ENCODE measurements at places on chromosomes 16 and 17.

DNA sequence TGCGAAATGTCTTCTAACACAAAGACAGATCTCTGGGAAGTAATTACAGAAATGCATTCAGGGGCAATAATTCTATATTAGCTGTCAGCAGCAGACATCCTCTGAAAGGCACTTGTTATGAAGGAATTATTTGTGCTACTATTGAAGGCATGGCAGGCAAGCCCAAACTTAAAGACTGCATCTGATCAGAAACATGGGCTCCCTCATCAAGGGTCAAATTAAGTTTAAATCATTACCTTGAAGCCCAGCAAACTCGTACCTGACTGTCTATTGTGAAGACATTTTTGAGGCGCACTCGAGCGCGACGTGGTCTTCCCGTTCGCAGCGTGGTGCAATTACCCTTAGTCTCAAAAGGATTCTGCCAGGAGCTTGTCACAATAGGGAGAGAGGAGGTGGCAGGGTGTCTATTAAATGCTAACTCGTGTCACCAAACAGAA is 110.6 kb downstream of the ZNF423 start:
- DNase-seq, result no peak

DNA sequence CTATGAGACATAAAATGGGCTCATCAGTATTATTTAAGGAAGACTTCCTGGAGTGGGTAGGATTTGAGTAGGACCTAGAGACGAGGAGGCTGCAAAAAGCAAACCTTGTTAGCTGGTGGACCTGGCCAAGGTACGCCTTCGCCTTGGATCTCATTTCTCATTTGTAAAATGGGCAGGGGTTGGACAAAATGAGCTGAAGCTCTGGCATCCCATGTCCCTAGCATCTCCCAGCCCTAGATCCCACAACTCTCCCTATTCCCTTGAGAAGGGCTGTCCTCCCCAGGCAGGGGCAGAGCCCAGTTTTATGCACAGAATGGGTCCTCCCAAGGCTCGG is 306 bp upstream of the SPATA20 start:
- no peak for DNase-seq

DNA sequence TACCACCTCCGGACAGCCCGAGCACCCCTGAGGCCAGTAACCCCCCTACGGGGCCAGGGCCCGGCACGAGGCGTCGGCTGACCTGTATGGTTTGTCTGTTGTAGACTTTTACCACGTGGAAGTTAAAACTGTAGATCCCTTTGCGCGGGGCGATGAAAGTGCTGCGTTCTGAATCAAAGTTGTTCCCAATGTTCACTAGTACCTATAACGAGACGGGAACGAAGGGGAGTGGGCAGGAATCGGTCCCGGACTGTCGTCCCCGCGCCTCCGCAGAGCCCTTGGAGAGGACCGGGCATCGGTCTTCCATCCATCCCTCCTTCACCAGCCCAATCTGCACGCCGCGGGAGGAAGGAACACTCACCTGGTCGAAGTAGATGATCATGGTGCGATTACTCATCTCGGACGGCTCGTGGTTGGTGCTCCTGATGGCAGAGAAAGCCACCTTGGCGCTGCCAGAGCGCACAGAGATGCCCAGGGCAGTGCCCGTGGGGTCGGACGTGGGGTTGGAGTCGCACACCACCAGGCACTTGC is 732 bp downstream of the CBLN1 start:
- no peak for DNase-seq

DNA sequence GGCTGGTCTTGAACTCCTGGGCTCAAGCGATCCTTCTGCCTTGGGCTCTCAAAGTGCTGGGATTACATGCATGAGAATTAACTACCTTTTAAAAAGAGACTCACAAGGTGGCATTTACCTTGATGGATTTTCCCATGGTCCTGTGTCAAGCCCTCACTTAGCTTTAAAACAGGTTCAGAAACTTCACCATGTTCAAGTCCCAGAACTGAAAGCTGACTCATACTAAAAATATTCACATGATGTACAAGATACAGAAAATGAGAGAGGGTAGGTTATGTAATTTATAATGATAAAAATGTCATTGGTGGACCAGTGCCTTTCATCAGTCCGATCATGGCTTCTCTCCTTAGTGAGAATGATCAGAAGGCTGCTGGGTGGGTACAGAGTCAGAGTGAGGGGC is 4.3 kb upstream of the AKAP1 start:
- DNase-seq, result no peak

DNA sequence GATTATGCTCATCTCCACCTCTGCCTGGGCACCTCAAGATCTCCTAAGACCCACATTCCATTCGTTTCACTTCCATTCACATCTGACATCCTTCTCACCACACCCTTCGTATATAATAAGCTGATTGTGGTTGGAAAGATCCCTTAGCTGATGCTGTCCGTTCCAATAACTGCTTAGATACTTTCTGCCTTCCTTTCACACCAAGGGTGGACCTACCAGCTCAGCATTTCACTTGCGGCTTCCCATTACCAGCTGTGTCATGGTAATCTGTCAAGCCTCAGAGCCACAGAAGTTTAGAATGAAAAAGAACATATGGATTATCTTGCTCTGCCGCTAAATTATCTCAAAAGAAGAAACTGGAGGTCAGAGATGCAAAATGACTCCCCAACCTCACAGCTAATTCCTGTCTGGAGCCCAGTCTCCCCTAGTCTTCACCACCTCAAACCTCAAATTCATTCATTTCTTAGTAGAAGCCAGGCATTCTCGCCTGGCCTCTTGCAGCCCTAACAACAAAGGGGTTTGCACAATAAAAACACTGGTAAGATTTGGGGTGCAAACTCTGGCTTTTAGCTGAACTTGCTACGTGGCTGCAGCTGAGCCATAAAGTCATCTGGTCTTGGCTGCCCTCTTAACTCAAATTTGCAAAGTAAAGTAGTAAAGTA is 182.8 kb upstream of the HS3ST3A1 start:
- DNase-seq, result no peak

GRCh38 chr16:87392821-87393679 is 914 bp downstream of the MAP1LC3B start:
- DNase-seq, result no peak

DNA sequence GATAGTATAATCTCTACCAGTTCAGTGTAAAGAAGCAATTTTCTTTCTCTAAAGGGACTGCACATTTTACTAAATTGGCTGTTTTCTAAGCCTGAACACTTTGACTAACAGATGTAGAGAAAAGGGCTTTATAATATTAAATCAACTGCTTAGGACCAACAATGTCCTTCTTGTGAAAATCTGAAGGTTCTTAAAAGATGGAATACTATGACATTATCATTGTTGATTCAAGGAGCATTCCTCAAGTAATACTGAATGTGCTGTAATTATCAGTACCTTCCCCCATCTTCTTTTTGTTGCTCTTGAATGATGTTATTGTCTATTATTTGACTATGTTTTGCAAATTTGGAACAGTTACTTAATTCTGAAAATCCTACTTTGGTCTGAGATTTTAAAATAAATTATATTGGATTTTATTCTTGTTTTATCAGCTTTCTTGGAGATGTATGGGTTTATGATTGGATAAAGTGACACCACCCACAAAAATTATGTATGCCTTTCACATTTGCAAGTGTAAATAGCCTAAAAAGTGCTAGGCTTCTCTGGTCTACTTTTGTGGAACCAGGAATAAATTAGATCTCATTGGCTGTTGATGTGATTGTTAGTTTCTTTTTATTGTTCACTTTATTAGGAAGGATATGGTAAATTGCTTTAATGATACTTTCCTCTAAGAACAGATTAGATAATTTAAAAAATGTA is 53.0 kb downstream of the TAOK1 start:
- no peak for DNase-seq

GRCh38 chr17:40615068-40615840 is 32.4 kb downstream of the SMARCE1 start:
- no peak for DNase-seq

GRCh38 chr17:27360507-27360906 is 66.6 kb downstream of the WSB1 start:
- no peak for DNase-seq

DNA sequence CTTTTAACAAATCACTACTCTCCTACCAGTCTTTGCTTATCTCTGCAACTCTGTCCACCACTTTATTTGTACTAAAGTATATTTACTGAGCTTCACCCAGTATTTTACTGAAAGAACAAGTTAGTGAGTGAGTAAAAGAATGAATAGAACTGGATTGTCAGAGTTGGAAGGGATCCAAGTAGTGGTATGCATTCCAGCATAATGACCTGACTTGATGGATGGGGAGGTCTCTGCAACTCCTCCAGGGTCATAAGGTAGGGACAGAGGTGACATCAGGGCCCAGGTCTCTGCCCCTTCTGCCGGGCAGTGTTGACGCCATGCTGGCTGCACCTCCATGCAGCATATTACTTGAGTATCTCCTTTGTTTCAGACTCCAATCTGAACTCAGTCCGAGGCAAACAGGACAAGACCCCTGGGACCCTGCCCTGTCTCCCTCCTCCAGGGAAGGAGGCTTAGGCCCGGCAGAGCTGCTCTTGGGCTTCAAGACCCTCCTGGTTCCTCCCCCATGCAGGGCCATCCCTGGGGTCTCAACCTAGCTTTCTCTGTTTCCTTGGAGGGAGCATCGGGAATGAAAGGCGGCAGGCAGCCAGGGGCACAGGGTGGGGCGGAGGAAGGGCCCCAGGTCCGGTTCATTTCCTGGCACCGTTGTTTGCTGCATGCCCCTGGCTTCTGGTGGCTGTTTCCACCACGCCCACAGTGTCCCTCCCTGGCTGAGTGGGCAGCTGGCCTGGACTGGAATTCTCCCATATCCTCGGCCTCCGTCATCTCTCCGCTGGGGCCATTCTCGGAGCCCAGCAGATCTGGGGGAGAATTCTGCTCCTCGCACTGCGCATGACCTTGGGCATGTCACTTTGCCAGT is 12.4 kb upstream of the ITGA3 start:
- no peak for DNase-seq

- no peak for DNase-seq
Measured at GRCh38 chr17:49565948-49566491, 9.7 kb upstream of the NXPH3 start.

DNA sequence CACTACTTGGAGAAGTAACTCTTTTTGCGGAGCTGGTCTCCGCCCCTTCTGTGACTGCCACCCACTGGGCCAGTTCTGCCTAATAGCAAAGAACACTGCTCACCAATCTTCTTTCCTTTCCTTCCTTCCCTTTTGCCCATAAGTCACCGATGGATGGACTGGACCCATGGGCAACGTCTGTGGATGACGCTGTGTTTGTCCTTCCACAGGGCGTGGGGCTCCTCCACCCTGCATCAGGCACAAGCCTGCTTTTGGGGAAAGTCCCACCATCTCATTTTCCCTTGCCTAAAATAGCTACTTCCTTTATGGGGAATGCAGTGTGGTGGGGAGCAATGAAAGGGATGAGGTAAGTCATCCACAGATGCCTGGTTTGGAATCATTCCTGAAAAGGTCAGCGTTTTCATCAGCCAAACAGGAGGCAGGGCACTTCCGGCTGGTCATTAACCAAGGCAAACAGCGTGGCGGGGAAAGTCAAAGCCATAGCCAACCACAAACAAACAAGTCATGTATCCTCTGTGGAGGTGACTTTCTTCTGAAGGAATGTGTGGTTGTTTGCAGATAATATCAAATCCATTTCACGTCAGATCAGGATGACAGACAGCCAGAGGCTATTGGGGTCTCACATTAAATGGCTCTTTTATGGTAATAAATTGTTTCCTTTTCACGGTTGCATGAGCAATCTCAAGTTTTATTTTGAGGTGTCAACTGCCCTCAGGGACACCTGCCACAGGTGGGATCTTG is 30.7 kb upstream of the MED9 start:
- no peak for DNase-seq

GRCh38 chr16:58409316-58409973 is 17.2 kb downstream of the GINS3 start:
- no peak for DNase-seq

DNA sequence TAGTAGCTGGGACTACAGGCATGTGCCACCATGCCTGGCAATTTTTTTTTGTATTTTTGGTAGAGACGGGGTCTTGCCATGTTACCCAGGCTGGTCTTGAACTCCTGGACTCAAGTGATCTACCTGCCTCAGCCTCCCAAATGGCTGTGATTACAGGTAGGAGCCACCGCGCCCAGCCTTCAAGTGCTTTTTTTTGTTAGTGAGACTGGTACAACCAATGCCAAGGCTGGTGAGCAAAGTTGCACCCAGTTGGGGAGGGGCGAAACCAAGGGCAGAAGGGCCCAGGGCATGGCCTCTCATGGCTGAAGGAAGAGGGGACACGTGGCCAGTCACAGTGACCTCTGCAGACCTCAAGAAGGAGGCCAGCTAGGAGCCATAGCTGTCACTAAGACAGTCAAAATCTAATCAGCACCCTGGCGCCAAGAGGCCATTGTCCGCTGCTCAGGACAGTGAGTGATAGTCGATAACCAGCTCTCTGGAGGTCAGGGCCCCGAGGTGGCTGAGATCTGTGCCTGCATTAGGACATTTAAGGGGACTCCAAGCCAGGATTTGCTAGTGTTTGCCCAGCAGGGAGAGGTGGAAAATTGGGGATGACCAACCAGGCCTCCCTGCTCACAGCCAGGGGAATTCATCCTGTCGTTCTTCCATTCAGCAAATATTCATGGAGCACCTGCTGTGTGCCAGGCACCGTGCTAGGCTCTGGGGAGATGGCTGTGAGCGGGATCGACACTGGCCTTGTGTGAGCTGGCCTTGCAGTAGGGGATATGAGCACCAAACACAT is 10.2 kb downstream of the IL4R start:
- no peak for DNase-seq

GRCh38 chr17:73249700-73250099 is 12.0 kb downstream of the CPSF4L start:
- DNase-seq, result no peak

DNA sequence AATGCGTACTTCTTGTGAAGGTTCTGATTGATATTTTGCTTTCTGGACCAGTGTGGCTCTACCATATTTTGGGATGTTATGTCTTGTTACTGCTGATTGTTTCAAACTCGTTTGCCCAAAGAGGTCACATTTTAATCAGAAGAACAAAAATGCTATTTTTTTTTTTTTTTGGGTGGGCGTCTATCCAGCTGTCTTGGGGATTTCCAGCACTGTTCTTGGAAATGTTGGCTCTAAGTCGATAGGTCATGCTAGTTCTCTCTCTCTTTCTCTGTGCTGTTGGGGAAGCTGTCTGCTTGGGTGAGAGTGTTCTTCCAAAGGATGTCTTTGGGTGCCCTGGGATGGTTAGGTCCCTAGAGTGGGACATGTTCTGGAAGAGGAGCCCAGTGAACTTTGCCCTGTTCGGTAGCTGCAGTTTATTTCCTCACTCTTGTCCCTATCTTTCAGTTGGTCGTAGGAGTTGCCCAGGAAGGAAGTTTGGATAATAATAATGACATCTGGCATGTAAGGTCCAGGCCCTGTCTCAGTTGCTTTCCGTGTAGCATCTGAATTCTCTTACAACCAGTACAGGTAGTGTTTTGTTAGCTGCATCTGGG is 2.9 kb downstream of the IRF8 start:
- DNase-seq, result no peak

- DNase-seq, result no peak
Measured at GRCh38 chr17:80380555-80381002, 34.4 kb upstream of the ENDOV start.

GRCh38 chr16:88681709-88682451 is 4.4 kb downstream of the SNAI3 start:
- DNase-seq, result peak; percentile 37

GRCh38 chr16:2776500-2777139 is 460 bp downstream of the ELOB start:
- DNase-seq, result no peak
